Left renal pelvis (tissue), 4 donors: ENCODE measurements at places on chromosomes 6 and 20.

- no peak for DNase-seq
These were observed 67.4 kb upstream of the FABP7 start for GRCh38 chr6:122712093-122712447.

DNA sequence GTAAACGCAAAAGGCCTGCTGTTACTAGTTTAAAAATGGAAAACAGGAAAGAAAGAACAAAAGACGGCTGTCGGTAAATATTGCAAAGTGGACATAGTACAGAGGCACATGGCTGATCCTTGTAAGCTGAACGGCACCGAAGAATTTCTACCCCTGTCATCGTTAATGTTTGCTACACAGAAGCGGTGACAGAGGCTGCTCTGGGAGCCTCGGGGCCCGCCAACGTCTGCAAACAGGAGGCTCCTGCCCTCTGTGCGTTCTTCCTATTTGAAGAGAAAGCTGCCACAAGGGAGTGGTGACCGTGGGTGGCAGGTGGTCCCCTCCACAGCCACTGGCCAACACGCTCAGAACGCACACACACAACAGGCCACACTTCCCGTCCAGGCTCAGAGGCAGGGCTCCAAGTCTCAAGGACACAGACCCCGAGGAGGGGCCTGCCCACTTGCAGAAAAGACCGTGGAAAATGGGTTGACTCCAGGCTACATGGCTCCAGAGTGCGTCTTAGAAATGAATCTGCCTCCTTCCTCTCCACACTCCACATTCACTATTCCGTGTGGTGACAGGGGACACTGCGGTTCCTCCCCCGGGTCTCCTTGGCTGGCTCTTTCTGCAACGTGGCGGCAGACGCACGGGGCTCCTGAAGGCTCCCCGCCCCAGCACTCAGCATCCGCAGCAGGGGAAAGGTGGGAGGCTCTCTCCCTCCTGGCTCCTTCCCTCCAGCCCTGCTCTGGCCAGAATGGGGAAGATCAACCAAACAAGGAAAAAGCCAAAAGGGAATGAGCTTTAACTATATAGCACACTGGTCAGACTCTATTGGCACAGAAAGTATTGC is 64.5 kb downstream of the GMPR start:
- no peak for DNase-seq

- no peak for DNase-seq
These were observed 50.1 kb upstream of the DEK start for GRCh38 chr6:18314317-18314997.

DNA sequence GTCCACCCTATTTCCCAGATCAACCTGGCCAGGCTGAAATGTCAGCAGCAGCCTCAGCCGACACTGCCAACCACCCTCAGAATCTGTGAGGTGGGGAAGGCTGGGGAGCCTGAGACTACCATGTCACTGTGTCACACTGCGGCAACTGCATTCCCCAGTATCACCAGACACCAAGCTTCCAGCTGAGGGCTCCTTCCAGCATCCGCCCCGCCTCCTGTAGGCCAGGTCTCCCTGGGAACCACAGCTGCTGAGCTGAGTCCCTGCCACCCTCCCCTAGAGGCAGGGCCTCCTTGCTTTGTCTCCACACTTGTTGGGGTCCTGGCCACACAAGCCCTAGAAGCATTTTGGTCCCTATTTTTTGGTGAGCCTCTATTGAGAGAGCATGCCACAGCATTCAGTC is 115.7 kb downstream of the UNC5CL start:
- DNase-seq = no peak

DNA sequence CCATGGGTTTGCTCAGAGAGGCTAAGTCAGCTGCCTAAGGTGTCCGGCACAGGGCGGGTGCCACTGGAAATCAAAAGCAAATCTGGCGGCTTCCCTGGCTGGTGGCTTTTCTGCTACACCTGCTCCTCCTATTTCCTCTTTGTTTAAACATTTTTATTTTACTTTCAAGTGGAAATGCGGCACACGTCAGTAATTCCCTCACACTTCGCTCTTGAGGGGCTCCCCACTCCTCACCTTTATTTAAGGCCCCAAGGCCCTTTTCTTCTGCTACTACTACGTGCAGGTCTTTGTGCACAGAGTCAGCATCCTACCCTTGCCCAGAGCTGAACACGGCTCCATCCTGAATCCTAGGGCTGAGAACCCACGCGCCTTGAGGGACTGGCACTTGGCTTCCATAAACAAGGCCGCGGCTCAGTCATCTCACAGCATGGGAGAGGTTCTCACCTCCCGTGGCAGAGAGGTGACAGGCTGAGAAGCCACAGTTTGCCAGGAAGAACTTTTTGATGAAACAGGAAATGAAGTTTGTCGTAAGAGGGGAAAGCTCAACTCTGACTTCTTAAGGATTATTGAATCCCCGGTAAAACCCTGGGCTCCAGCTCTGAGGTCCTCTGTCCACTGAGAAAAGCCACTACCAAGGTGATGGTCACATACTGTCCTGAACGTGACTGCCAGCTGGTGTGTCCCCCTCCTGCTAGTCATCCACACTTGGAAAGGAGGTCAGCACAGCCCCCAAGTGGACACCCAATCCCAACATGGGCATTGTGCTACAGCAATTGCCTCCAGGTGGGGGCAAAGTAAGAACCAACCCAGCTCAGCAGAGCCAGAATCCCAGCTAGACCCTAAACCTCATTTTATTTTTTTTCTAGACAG is 48.0 kb downstream of the NFATC2 start:
- no peak for DNase-seq

DNA sequence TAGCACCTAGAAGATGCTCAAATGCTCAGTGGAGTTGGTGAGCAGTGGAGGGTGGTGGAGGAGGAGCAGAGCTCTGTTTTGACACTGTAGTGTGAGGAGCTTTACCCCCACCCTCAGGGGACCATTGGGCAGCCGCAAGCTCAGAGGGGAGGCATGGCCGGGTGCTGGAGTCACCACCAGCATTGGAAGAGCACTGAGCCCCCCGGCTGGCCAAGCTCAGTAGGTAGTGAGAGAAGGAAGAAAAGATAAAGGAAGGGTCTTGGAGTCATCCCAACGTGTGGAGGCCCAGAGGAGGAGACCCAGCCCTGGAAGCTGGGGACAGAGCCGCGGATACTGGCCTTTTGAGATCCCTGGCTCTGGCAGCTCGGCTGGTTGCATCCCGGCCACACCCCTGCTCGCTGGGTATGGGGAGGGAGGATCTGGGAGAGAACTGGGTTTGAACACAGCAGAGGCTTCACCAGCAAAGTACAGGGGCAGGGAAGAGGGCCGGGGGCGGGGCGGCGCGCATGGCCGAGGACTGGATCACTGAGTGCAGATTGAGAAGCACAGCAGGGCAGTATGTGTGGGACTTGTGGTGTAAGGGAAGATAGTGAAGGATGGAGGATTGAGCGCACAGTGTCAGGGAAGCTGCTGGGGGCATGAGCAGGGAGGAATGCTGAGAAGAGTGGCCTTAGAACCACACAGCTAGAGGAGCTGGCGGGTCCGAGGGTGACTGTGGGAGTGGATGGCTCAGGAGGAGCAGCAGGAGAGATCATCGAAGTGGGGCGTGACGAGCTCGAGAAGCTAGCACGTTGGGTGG is 24.4 kb downstream of the SYNDIG1 start:
- DNase-seq = no peak

DNA sequence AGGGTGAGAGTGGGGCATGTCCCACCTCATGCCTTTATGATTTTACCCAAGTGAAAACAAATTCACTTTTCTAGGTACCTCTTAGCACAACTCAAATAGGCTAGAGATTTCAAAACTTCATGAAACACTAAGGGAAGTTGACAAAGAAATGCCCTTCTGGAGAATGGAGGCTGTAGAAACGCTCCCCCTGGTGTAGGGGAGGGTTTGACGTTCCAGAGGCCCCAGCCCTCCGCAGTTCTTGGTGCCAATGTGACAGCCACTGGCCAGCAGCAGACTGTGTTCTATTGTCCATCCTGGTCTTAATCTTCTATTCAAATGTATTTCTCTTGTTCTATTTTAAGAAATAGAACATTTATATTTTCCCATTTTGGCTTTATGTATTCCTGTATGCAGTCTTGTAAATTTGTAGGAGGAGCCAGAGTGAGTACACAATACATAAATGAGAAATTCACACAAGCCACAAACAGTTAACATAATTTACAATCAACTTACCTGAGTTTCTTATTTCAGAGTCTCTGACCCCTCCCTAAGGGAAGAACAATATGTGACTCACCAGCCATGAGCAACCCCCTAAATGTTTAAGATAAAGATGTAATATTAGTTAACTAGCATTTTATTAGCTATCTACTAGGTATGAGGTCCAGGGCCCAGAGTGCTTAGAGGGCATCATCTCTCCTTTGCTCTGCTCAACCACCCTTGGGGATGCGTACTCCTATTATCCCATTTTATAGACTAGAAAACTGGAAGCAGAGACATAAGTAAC is 8.8 kb upstream of the MUC21 start:
- no peak for DNase-seq

GRCh38 chr20:6017880-6018279 is 36.0 kb downstream of the LRRN4 start:
- no peak for DNase-seq

DNA sequence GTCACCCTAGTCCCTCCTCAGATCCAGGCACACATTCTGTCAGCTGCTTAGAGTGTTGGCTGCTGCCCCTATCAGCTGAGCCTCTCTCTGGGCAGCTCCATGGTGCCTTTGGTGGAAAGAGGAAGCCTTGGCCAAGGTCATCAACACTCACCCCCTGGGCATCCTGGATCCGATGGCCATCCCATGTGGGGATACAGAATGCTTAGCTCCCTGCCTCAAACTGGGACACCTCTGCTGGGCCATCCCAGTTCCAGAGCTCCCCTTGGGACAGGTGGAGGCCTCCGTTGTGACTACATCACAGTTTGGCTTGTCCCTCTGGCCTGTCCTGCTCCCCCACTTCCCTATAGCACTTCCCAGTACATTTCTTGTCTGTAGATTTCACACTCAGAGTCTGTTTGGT is 45.6 kb downstream of the TOX2 start:
- DNase-seq = no peak

DNA sequence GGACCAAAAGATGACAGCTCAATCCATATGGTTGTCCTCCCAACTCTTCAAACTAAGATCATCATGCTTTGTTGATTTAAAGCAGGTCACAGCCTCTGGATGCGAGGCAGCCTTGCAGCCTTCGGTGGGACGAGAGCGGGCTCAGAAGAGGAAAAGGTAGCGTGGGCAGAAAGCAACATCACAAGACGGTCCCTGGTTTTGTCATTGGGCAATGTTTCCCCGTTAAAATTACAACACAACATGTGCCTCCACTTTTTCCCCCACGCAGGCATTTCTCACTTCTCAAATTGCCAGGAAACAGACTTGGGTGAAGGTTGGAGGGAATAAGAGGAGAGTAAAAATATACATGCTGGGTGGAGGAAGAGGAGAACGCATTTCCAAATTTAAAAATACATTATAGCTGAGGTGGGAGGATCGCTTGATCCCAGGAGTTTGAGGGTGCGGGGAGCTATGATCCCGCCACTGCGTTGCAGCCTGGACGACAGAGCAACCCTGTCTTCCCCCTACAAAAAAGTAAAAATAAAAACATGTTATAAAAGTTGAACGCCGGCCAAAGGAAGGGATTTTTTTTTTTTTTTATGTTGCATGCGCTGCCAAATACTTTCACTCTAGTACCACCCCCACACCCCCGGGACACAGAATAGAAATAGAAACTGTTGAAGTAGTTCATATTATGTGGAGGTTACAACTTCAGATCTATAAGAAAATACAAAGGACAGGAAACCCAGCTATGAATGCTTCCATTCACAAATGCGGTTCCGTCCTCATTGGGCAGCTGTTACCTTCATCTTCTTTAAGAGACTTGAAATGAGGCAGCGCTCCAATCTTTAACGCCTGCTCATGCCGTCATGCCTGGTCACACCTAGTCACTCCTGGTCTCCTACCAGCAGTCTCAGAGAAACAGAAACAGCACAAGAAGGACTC is 13.9 kb upstream of the NAA20 start:
- DNase-seq = no peak
